Effector CD4-positive, alpha-beta T cell (primary cell): ENCODE measurements at places on chromosomes 3 and 15.
A peak's percentile ranks its signal among the peaks of the same experiment; 100 is the strongest.

GRCh38 chr3:139505829-139506386 is 29.6 kb upstream of the RBP2 start:
- DNase-seq: no peak

- DNase-seq: no peak
Observed at GRCh38 chr15:98855815-98856531, 151.6 kb downstream of the PGPEP1L start.

DNA sequence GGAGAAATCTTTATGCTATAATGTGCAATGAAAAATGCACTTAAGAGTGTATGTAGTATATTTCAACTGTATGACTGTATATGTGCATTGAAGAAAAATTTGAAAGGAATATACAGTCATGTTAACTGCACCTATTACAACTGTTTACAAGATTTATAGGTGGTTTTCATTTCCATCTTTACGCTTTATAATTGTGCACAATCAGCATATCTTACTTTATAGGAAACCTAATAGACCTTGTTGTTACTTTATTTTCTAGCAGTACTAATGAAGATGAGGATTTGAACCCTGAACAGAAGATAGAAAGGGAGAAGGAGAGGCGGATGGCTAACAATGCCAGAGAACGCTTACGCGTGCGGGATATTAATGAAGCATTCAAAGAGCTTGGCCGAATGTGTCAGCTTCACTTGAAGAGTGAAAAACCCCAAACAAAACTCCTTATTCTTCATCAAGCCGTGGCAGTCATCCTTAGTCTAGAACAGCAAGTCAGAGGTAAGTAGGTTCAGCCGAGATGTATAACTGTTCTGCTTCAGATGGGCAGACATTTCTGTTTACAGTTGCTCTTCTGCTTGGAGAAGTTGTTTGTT is 103.4 kb upstream of the CGNL1 start:
- no peak for DNase-seq

- DNase-seq: no peak
Observed at GRCh38 chr3:132332082-132332481, 14.9 kb downstream of the ACP3 start.

DNA sequence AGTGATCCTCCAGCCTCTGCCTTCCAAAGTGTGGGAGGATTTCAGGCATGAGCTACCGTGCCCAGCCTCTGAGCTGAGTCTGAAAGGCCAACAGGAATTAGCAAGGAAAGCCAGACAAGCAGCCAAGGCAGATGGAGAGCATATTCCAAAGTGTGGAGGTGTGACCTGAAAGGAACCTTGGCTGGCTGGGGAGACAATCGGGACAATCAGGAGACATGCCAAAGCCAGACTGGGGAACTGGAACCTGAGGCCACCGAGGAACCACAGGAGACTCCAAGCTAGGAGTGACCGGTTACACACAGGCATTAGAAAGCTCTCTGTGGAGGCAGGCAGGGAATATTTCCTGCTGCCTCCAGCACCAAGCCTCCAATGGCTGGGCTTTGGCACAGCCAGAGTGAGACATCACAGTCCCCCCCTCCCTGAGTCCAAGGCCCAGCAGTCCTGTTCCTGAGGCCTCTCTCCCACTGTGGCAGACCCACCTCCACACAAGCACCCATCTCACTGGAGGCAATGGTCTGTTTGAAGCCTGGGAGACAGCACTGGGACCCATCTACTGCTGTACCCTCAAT is 4.5 kb upstream of the C15orf39 start:
- DNase-seq: no peak

- DNase-seq: no peak
Observed at GRCh38 chr3:143612541-143612940, 235.7 kb downstream of the SLC9A9 start.

DNA sequence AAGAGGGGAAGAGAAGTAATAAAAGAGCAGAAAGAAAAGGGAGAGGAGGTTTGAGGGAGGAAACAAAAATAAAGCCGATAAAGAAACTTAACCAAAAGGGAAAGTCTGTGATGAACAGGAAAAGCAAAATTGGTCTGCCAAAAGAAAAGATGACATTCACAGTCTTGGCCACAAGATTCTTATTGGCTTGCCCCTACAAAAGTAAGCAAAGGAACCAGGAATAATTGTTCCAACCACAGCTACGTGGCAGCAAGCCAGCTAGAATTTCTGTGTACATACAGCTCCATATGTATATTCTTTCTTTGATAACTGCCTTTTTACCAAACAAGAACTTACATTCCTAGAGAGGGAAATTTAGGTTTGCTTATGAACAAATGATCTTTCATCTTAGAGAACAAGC is 79.6 kb downstream of the MLH1 start:
- no peak for DNase-seq

GRCh38 chr15:44545913-44546802 is 9.2 kb downstream of the EIF3J start:
- DNase-seq: no peak

DNA sequence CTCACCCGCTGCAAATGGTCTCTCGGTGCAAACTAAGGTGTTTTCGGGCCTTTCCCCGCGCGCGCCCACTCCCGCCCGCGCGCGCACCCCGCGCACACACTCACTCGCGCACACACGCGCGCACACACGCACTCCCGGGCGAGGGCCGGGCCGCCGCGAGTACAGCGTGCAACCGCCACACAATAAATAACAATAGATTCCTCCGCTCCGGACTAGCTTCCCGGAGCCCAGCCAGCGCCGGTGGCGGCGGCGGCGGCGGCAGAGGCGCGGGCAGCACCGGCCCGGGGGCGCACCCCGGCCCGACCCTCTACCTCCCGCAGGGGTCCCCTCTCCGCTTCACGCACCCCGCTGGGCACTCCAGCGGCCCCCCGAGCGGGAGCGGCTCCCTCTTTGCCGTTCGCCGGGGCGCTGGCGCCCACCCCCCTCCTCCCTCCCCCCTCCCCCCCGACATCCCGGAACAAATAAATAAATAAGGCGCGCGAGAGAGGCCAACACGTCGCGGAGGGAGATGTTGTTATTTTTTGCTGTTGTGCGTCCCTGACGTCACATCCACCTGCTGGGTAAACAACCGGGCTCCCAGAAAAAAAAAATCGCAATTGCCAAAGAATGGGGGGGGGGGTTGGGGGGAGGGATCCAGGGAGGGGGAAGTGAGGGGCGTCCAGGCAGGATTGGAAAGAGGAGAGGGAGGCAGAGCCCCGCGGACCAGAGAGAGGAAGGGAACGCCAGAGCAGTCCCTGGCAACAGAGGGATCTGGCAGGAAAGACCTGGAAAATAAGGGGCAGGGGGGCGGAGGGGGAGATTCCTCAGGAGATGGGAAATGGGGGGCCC is at the start of gene FOXP1:
TSS of gene FOXP1 (minus strand) at position 163 of the 828 bp plus-strand sequence. CDS start 385,347 bp downstream, outside the sequence.
- DNase-seq: peak; percentile 45

DNA sequence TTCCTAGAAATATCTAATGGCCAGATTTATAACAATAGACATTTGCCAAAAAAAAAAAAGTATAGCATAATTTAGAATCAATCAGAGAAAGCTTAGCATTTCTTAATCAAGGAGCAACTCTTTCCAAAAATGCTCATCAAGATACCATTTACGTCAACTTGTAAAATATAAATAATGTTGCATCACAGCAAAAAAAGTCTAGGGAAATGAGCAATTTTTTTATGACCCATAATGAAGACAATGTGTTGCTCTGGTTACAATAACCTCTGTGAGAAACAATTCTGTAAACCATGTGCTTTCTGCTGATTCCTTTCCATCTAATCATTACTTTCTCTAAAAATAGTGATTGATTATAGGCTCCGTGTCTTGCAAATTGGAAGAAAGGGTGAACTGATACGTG is 36.3 kb downstream of the KBTBD8 start:
- DNase-seq: no peak

DNA sequence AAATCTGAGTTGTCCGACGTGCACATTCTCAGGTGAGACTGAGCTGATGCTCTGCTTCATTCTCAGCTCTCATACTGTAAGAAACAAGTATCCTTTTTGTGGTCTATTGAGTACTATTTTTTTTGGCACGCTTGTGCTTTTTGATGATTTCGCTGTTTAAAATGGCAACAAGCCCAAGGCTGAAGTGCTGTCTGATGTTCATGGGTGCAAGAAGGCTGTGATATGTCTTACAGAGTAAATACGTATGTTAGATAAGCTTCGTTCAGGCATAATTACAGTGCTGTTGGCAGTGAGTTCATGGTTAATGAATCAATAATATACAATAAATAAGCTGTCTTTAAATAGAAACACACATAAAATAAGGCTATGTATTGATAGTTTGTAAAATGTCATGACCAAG is 27.2 kb downstream of the AQR start:
- DNase-seq: no peak

- DNase-seq: no peak
Observed at GRCh38 chr3:106093616-106094015, 224.8 kb upstream of the CBLB start.

- no peak for DNase-seq
Observed at GRCh38 chr15:82159922-82160321, 102.6 kb downstream of the EFL1 start.

DNA sequence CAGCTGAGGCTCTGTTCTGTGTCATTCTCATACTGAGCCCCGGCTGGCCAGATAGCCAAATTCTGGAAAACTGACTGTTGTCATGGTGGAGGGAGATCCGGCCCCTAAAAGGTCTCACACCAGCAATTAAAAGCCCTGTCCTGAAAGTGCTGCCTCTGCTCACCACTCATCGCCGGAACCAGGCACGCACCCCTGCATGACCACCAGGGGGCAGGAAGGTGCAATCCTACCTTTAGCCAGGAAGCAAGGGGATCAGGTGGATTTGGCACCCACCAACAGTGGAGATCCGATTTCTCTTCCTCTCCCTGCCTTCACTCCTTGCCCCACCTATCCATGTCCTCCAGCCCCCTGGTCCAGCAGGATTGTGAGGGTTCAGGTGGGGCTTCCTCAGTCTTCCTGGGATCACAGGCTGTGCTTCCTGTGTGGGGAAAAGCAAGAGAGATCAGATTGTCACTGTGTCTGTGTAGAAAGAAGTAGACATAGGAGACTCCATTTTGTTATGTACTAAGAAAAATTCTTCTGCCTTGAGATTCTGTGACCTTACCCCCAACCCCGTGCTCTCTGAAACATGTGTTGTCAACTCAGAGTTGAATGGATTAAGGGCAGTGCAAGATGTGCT is 16.1 kb upstream of the CACNA2D2 start:
- DNase-seq: peak; percentile 68
